ENCODE measurements at places on chromosomes 7 and 10. TPM values are rescaled to one million over a fixed set of nuclear protein-coding genes. Genes with fewer than 3 reads are reported as not detected.

Gene FLNC
- 191 TPM for total RNA-seq

Gene BTBD16
- total RNA-seq = not detected

Gene RADIL
- 0.33 TPM for total RNA-seq

Gene FBXL13
- 0.66 TPM for total RNA-seq

Gene ADAM12
- total RNA-seq = 33.9 TPM

Gene LRRC61
- total RNA-seq = 0.33 TPM

Gene TMEM229A
- not detected for total RNA-seq

Gene ZC3HAV1
- 24.8 TPM for total RNA-seq

Gene MBL2
- not detected for total RNA-seq

Gene SPDYE11
- total RNA-seq = not detected

Gene SPDYE3
- not detected for total RNA-seq

Gene FAM221A
- 5.1 TPM for total RNA-seq

Gene COL13A1
- 6.4 TPM for total RNA-seq

Gene CLEC2L
- not detected for total RNA-seq

Gene TMEM273
- not detected for total RNA-seq

Gene OR13A1
- total RNA-seq = not detected

Gene ANKRD7
- total RNA-seq = 2.8 TPM

Gene OGA
- total RNA-seq = 193 TPM

Gene IL2RA
- total RNA-seq = not detected
